ENCODE measurements at places on chromosomes 6 and 20.

DNA sequence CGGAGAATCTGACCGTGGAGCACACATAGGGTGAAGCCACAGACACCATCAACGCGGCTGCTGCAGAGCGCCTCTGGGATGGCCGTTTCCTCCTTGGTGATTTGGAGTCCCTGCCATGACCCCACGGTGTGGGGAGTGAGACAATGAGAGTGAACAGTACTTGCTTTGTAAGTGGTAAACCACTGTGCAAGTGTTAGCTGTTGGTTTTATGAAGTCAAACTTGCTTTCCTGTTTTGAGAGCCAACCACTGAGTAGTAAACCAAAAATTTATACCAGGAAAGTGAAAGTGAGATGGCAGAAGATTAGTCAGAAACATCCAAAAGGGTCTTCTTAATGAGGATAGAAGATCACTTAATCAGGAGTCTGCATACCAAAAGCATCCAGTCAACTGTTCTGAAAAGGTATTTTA lies 160.7 kb downstream of the FOXC1 start:
- DNase-seq = no peak

GRCh38 chr6:2546901-2547300 lies 203.8 kb downstream of the MYLK4 start:
- DNase-seq = no peak

- DNase-seq = no peak
These were observed 79.3 kb upstream of the NAA20 start for GRCh38 chr20:19937651-19938420.

GRCh38 chr20:54047048-54047447 lies 23.3 kb downstream of the BCAS1 start:
- no peak for DNase-seq

GRCh38 chr20:48638546-48638945 lies 189.3 kb downstream of the PREX1 start:
- DNase-seq = no peak

DNA sequence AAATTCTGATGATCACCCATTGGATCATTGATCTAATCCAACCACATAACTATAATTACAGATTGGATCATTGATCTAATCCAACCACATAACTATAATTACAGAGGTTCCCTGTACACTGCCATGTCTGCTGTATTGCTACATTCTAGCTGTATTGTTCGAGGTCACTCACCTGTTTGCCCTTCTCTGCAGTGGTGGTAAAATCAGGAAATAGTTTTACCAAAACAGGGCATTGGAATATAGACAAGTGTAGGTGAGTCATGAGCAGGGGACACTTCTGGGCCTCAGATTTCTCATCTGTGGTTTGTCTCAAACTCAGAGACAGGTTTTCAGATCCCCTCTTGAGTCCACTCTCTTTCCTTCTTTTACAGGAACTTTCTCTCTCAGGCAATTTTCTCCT lies 9.0 kb upstream of the AFDN start:
- DNase-seq = no peak

DNA sequence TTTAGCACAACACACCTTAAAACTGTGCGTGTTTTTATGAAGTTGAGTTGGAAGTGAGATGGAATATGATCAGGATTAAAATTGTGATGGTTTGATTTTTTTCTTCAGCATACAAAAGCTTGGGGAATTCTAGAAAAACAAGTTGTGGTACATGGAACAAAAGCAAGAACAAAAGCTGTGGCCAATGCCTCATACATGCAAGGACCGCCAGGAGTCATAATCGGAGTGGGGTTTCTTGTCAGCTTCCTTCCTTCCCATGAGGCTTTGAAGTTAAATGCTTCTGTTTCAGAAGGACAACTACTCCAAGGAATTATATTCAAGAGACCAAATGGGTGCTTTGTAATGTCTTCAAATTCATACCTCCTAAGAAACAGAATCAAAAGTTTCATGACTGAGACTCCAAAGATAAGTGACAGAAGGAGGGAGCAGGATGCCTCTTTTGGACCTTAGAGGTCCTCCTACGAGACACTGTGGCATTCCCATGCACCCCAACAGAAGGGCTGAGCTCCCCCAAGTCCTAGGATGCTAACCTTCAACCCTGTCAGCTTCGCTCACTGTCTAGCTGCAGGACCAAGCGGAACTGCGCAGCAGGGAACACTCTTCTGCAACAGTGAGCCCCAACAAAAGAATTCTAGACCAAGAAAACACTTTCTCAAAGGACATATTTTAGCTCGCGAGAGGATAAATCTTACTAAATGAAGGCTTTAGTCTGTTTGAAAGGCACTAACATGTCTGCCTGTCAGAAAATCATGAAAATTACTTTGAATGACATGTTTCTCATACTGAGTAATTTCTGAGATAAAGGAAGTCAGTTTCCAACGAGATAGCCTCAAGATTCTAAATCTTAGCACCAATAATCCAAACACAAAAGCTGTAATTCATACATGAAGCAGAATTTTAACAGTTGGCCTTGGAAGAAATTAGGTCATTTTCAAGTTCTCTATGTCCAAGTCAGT lies 108.5 kb upstream of the NHSL1 start:
- no peak for DNase-seq

DNA sequence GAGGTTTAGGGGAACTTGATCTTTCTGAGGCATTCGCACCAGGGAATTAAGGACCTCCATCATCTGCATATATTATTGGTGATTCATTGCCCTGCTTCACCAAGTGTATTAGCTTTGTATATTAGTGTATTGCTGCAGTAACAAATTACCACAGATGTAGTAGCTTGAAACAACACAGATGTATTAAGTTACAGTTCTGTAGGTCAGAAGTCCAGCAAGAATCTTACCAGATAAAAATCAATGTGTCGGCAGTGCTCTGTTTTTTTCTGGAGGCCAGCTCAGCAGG lies 65.8 kb downstream of the HMGN3 start:
- no peak for DNase-seq

DNA sequence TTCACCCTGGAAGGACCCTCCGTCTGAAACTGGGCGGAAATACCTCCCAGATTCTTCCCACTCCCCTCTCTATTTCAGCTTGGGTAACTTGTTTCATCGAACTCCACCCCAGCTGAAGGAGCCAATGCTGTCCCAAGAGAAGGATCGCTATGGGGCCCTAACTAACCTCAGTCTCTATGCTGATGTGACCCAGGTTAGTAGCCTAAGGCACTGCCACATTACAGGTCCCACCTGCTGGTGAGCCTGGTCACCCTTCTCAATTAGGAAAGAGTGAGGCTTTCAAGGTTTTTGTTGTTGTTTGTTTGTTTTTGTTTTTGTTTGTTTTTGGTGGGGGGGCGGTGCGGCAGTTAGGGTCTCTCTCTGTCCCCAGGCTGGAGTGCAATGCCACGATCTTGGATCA lies 168.4 kb downstream of the OR2B2 start:
- DNase-seq = no peak

- no peak for DNase-seq
These were observed 200.3 kb downstream of the ANKRD60 start for GRCh38 chr20:58028123-58028522.

Data from CD4-positive, alpha-beta T cell treated with Interleukin-15 for 1 hour (primary cell).